ENCODE measurements at places on chromosomes 2 and 18. TPM values are rescaled to one million over a fixed set of nuclear protein-coding genes. Genes with fewer than 3 reads are reported as not detected.

CIB4 gene
- not detected for total RNA-seq

APCDD1 gene
- total RNA-seq, result 10.8 TPM

DNA sequence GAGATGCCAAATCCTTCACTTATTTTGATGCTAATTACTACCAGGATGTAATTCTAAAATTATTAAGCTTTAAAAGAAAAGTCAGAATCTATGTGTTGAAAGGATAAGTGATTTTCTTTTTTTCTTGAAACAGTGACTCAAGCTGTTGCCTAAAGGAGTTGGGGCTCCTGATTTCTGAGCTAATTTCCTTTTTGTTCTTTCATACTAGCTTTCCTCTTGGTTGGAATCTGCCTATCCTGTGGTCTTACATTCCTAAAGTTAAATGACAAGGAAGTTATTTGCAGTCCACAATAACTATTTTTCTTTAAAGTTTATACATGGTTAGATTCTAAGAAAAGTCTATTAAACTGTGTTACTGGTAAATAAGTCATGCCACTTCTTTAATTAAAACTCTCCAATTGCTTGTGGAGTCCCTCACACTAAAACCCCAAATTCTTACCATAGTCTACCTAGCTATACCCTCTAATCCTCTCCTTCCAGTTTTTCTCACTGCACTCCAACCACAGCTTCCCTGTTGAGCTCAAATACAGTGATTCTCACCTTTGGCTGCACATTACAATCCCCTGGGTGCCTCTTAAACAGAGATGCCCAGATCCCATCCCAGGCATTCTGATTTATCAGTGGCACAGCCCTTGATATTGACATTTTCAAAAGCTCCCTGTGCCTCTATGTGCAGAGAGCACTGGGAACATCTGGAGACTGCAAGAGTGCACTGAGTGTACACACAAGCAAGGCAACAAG is 63.3 kb upstream of the EFEMP1 start:
- no peaks in the 10 kb centered on the region for H3K27me3 ChIP-seq
- H3K36me3 ChIP-seq, result no peaks in the 10 kb centered on the region
- H3K4me3 ChIP-seq, result no peak overlapping the region
- H3K4me1 ChIP-seq, result no peaks in the 10 kb centered on the region
- H3K27ac ChIP-seq, result no peak overlapping the region
- no peak for DNase-seq

DNA sequence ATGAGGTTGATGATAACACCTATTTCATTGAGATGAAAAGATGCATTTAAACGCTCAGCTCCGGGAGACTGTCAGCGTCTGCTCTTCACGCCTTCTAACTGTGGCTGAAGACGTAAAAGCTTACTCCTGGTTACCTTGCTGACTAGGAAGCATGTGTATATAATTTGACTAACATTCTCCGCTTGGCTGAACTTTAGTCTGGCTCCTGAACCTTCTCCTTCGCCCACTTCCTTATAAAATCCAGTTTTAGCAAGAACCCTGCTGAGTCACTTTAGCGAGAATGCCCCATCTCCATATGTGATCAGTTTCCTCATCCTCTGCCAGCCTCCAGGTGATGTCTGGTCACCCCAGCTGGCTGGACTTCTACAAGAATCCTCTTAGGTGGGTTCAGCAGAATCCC is 12.7 kb upstream of the CREG2 start:
- no peak for DNase-seq
- no peak overlapping the region for H3K27ac ChIP-seq
- no peaks in the 10 kb centered on the region for H3K27me3 ChIP-seq
- H3K4me3 ChIP-seq, result no peak overlapping the region

DNA sequence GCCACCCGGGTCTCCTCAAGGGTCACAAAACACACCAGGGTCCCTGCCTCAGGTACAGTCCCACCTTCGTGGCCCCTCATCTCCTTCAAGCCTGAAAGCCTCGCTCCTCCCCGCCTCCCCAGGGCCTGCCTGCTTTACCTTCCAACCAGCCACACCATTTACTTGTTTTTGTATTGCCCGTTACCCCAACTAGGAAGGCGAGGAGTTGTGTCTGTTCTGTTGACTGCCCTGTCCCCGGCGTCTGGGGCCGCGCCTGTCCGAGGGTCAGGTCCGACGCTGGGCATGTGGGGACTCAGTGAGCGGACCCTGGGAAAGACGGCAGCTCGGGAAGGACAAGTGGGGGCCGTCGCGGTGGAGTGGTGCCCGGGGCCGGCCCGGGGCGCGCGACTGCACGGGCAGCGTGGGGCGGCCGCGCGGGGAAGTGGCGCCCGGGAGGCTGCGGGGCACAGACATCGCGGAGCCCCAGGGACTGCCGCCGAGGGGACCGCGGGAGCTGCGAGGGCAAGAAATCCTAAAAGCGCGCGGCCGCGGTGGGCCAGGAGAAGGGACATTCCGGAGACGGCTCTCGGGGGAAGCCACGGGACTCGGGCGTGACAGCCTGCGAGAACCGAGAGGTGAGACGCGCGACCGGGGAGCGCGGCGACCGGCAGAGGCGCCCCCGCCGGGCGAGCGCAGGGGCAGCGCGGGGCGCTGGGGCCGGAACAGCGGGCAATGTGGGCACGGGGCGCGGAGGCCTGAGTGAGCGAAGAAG is 797 bp upstream of the GRHL1 start:
- peak; percentile 72 for DNase-seq
- peak overlapping the region; percentile 81 for H3K27ac ChIP-seq
- H3K36me3 ChIP-seq, result no peaks in the 10 kb centered on the region
- peak overlapping the region; percentile 87 for H3K4me3 ChIP-seq
- peaks cover 6% of the 10 kb centered on the region for H3K4me1 ChIP-seq

- peak overlapping the region; percentile 99 for H3K27ac ChIP-seq
- H3K4me1 ChIP-seq, result peaks cover 40% of the 10 kb centered on the region
- no peaks in the 10 kb centered on the region for H3K27me3 ChIP-seq
- H3K36me3 ChIP-seq, result peaks cover 3% of the 10 kb centered on the region
These were observed 1.1 kb upstream of the RNU4ATAC start for GRCh38 chr2:121529439-121530211.

GRCh38 chr2:232593982-232594381 is 39.4 kb upstream of the EFHD1 start:
- peak overlapping the region; percentile 82 for H3K27ac ChIP-seq
- DNase-seq, result no peak
